CD4-positive, alpha-beta memory T cell (primary cell): ENCODE measurements at places on chromosomes 3 and 15. TPM values are rescaled to one million over a fixed set of nuclear protein-coding genes. Genes with fewer than 3 reads are reported as not detected.
A peak's percentile ranks its signal among the peaks of the same experiment; 100 is the strongest.

- DNase-seq = no peak
Observed at GRCh38 chr3:107753494-107753893, 230.7 kb downstream of the BBX start.

CASR gene
- polyA plus RNA-seq = not detected

DNA sequence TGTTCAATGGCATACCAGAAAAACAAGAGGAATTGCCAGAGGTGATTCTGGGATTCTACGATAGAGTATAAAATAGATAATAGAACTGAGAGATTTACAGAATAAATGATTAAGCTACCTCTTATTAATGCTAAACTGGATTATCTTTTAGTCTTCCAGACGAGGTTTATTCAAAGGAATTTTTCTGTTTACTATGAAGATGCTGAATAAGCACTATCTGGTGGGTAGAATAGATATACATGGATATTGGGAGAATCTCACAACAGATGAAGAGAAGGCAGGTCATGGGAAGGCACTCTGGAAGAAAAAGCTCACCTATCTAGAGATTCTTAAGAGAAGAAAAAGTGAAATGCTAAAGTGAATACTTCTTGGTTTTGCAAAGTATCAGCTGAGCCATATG is 11.2 kb downstream of the CIP2A start:
- no peak for DNase-seq

DNA sequence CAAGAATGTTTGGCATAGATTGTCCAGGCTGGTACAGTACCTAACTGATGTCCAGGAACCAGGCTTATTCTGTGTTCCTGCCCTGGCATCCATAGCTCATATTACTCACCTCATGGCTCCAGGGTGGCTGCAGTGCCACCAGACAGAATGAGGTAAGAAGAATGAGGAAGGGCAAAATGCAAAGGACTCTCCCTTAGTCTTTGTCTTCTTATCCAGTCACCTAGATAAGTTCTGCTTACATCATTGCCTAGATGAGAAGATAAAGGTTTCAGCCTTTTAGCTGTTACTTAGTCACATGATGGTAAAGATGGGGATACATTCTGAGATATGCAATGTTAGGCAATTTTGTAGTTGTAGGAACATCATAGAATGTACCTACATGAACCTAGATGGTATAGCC is 45.8 kb downstream of the CHP1 start:
- no peak for DNase-seq

DNA sequence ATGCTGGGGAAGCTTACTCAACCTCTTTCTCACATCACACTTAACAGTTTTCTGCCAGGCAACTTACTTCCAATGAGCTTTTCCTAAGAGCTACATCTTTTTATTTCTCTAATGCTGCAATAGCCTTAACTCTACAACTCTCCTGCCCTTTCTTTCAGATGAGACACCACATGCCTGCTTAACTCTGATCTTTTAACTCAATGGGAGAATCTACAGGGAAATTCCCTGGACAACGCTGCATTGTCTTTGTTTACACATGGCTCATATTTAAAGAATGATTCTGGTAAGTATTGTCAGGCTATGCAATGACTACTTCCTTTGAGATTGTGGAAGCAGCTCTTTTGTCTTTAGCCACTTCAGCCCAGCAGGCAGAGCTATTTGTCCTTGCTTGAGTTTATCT is 353.1 kb upstream of the BCHE start:
- DNase-seq = no peak

DNAH12 gene
- polyA plus RNA-seq = not detected

RARRES1 gene
- polyA plus RNA-seq = not detected

TRPM1 gene
- not detected for polyA plus RNA-seq

PPP1R14D gene
- not detected for polyA plus RNA-seq

- no peak for DNase-seq
Observed at GRCh38 chr3:156729460-156730179, 55.2 kb downstream of the TIPARP start.

CCR9 gene
- polyA plus RNA-seq = 3.9 TPM

SETMAR gene
- 10.2 TPM for polyA plus RNA-seq

TMCO5A gene
- not detected for polyA plus RNA-seq

- DNase-seq = no peak
Observed at GRCh38 chr15:81113204-81113657, 20.8 kb upstream of the CFAP161 start.

- no peak for DNase-seq
Observed at GRCh38 chr3:13070391-13071070, 2.7 kb downstream of the IQSEC1 start.

GUCA1C gene
- not detected for polyA plus RNA-seq

DNA sequence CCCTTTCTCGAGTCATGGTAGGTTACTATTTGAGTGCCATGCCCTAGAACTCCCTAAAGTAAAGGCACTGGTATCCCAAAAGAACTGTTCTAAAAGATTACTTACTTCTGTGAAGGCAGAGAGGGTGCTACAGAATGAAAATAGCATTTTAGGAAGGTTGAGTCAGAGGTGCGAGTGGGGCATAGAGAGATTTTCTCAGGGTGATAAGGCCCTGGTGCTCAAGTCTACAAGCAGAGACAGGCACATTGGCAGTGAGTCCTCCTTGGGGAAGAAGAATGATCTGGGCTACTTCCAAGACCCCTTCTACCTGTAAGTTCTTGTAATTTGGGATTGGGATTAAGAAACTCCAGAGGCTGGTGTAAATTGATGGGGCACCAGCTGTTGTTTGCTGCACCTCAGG is 96.7 kb downstream of the AKAP13 start:
- DNase-seq = no peak

GRCh38 chr15:43412096-43412495 is 41.2 kb downstream of the TUBGCP4 start:
- no peak for DNase-seq

CLDN16 gene
- polyA plus RNA-seq = not detected

SEMA3F gene
- not detected for polyA plus RNA-seq

LEKR1 gene
- 0.53 TPM for polyA plus RNA-seq

DNA sequence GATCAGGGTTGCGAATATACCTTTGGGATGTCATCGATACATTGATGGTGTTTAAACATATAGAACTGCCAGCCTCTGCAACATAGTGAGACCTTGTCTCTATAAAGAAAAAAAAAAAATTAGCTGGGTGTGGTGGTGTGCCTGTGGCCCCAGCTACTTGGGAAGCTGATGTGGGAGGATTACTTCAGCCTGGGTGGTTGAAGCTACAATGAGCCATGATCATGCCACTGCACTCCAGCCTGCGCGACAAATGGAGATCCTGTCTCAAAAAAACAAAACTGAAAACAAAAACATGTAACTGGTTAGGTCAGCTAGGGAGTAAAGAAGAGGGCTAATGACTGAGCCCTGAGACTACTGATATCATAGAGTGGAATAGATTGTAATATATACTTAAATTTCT is 30.7 kb upstream of the MGA start:
- DNase-seq = no peak

RHOV gene
- polyA plus RNA-seq = not detected

DNA sequence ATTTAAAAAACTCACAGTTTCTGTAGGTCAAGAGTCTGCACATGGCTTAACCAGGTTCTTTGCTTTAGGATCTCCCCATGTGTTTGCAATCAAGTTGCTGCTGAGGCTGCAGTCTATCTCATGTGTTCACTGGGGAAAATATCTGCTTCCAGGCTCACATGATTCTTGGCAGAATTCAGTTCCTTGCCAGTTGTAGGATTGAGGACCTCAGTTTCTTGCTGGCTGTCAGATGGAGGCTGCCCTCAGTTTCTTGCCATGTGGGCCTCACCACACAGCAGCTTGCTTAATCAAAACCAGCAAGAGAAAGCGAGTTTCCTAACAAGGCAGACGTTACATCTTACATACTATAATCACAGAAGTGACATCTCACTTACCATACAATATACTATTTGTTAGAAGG is 10.0 kb upstream of the TBC1D5 start:
- no peak for DNase-seq

DNA sequence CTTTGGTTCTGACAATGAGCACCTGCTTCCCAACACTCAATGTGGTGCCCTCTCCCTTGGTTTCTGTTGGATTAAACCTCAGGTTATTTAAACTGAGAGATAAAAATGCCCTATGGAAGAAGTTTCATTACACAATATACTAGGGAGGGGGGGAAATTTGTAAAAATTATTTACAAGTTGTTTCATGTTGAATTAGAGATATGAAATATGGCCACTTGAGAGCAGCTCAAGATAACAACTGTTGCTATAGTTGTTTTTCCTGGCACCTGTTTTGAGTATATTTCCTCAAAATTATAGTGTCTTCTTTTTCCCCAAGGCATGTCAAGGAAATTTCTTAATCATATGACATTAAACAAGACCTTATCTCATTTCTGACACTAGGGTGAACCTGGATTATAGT is 101.7 kb upstream of the COL6A5 start:
- no peak for DNase-seq

TMEM266 gene
- polyA plus RNA-seq = not detected

- DNase-seq = no peak
Observed at GRCh38 chr3:184771301-184772127, 40.5 kb upstream of the VPS8 start.

DNA sequence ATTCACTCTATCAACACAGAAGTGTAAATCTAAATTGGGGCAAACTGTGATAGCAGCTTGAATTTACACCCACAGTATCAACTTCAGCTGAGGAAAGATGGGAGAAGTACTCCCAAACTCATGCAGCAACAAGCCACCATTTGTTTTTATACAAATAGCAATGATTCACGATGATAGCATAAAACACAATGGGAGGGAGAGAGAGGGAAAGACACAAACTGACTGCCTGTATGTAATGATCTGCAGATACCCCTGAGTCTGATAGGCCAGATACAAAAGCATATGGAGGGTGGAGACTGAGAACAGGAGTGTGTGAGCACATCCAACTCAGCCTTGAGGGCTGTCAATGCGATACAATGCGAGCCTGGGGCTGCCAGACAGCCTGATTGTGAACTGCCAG is 79.2 kb downstream of the CNTN3 start:
- DNase-seq = no peak

DNA sequence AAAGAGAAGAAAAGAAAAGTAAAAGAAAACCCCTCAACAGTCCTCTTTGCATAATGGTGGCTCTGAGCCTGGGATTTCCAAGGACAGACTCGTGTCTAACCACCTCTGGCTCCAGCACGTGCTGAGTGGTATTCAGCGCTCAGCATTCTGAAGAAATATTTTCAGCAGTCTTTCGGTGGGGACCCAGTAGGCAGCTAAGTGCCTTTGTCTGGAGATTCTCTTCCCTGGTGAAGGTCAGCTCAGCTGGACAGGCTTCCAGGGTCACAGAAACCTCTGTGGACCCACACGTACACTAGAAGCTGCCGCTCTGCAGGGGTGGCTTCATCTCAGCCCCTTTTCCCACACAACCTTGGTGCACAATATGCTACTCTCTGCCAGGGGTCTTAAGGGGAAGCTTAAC is 36.0 kb downstream of the CCDC32 start:
- DNase-seq = no peak

DNA sequence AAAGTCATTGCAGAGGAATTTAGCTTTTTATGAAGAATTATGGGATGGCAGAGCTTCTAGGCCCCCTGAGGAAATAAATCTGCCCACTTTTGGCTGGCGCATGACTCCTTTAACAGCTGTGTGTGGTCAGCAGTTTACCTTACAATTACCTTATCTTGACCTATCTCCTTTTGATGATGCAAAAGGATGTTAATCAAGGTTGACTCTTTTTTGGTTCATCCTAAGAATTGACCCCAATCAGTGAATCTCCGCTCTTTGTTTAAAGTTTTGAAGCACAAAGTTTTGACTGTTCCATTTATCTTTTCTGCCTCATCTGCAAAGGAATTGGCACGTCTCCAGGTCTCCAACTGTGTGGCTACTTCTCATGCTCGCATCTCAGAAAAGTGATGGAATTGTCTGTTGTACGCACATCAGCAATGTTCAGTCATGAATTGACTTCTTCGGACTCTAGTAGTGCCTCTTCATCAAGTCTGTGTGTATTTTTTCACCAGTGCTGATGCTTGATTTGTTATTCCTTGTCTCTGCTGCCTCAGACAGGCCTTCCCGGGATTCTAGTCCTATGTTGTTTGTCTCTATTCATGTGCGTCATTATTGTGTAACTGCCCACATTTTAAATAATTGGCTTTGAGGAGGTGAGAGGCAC is 196.2 kb upstream of the CFAP20DC start:
- no peak for DNase-seq

GRCh38 chr15:91660174-91660649 is 193.3 kb upstream of the SLCO3A1 start:
- no peak for DNase-seq

- no peak for DNase-seq
Observed at GRCh38 chr3:76051145-76051544, 265.8 kb upstream of the ZNF717 start.

GRCh38 chr3:102265720-102266119 is 169.1 kb upstream of the ZPLD1 start:
- no peak for DNase-seq

INSYN1 gene
- polyA plus RNA-seq = not detected

DNA sequence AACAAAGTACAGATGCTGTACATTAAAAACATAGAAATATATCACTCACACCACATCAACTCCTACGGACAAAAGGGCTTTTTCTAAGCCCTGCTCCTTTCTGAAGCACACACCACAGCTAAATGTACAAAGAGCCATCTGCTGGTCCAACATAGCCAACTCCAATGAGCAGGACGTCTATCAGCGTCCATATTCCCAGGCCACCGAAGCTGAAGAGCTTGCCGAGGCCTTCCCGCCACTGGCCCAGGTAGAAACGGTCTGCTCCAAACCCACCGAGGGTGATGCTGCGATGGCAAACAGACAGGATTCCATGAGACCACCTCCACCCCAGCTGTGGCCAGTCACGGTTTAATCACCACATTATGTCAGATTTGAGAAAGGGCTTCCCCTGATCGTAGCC is 9.8 kb downstream of the TM2D3 start:
- no peak for DNase-seq

GRCh38 chr3:56799251-56799882 is 2.4 kb downstream of the ARHGEF3 start:
- DNase-seq = peak; percentile 79

DNA sequence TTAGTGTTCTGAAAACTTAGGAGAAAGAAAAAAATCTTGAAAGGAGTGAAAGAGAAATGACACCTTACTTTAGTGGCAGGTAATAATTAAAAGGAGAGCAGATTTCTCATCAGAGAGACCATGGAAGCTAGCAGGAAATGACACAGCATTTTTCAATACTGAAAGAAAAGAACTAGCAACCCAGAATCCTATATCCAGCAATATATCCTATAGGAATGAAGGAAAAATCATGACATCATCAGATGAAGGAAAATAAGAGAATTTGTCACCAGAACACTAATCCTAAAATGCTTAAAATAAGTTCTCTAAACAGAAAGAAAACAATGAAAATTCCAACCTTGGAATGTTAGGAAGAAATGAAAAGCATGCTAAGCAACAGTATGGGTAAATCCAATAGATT is 39.8 kb upstream of the MDFIC2 start:
- DNase-seq = no peak

GRCh38 chr3:159765030-159765859 is 223.4 kb upstream of the IL12A start:
- no peak for DNase-seq
